Upper lobe of right lung (tissue), 1 donor: ENCODE measurements at places on chromosomes 11 and 22.

DNA sequence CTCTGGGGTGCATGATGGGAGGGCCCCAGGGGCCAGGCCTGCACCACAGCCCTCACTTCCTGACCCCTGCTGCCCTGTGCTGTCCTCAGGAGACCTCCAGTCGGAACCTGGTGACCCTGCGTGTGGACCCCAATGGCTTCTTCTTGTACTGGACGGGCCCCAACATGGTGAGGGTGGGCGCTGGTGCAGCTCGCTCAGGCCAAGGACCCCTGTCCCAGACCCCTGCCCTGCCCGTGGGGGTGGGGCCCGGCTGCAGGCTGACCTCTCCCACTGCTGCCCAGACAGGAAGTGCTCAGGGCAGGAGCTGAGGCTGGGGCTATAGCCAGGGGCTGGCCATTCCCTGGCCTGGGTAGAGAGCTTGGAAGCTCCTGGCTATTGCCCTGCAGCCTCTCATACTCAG, 3.0 kb downstream of the PLCB3 start:
- no peaks in the 10 kb centered on the region for H3K27me3 ChIP-seq
- H3K27ac ChIP-seq, result no peak overlapping the region
- no peak overlapping the region for H3K4me3 ChIP-seq
- H3K4me1 ChIP-seq, result peaks cover 20% of the 10 kb centered on the region
- peaks cover 44% of the 10 kb centered on the region for H3K36me3 ChIP-seq
- DNase-seq, result peak; percentile 62

DNA sequence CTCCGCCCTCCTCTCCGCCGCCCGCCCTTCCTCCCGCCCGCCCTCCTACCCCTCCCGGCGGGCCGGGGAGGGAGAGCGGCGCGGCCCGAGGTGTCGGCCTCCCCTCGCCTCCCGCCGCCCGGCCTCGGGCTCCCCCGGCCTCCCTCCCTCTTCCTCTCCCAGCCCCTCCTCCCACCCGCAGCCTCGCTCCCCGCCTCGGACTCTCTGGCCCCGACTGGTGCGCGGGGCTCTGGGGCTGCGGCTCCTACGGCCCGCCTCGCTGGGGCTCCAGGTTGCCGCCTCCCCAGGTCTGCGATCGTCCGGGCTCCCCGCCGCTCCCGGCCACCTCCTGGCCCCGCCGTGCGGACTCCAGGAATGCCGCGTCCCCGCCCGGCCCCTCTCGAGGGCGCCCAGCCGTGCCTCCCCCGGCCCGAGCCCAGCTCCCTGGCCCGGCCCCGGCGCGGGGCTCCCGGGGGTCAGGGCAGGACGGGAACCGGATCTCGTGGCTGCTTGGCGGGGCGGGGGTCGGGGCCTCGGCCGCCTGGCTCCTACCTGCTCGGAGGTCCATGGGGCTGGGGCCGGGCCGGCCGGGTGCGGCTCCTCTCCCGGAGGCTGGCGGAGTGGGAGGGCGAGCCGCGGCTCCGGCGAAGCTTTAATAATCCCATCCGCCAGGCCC, at the start of gene CLCF1:
TSS of gene CLCF1 (minus strand) at position 606 of the 655 bp plus-strand sequence. CDS start at position 547, 59 bp downstream.
- peak within 1 kb of the TSS; percentile 73 for H3K4me3 ChIP-seq
- DNase-seq, result peak; percentile 91
- H3K36me3 ChIP-seq, result no peaks in the 10 kb centered on the region
- H3K27ac ChIP-seq, result peak within 1 kb of the TSS; percentile 91
- H3K27me3 ChIP-seq, result no peaks in the 10 kb centered on the region
- peaks cover 45% of the 10 kb centered on the region for H3K4me1 ChIP-seq

DNA sequence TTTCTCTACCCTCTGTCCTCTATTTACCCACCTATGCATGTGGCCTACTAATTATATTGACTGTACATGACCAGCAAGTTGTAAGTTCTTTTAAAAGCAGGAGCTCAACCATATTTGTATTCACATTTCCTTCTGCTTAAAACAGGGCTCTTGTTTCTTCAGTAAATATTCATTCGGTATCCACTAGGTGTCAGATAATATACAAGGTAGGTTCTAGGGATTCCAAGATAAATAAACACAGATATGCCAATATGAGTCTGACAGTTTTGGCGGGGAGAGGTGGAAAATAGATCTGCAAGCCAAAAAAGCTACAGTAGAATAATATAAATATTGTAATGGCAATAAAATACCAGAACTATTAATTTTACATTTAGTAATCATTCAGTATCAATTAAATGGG, 15.3 kb upstream of the RAB30 start:
- DNase-seq, result no peak
- H3K4me3 ChIP-seq, result no peak overlapping the region
- H3K36me3 ChIP-seq, result no peaks in the 10 kb centered on the region

DNA sequence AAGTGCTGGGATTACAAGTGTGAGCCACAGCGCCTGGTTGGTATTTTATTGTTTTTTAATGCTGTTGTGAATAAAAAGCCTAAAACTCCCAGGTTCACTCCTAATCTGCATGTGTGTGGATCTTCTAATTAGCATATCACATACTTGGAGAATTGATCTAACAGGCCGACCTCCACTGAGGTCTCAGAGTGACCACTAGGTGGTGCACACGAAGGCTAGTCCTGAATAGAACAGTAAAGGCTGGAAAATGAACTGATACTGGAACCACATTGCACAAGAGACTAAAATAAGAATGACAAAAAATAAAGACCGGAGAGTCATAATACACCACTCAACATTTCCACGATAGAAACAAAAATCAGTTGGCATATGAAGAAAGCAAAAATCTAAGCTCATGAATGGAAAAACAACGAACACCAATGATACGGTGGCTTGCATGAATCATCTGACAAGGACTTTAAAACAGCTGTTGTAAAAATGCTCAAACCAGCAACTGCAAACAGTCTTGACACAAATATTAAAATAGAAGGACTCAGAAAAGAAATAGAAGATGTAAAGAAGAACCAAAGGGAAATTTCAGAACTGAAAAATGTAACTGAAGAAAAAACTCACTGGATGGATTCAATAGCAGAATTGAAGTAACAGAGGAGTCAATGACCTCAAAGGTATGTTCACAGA, 19.2 kb downstream of the PIM3 start:
- peaks cover 23% of the 10 kb centered on the region for H3K27me3 ChIP-seq
- H3K27ac ChIP-seq, result no peak overlapping the region
- no peak overlapping the region for H3K4me3 ChIP-seq
- DNase-seq, result peak; percentile 64
- H3K36me3 ChIP-seq, result no peaks in the 10 kb centered on the region

GRCh38 chr11:71428861-71429435, 19.2 kb downstream of the DHCR7 start:
- H3K4me3 ChIP-seq, result no peak overlapping the region
- H3K27ac ChIP-seq, result no peak overlapping the region
- no peaks in the 10 kb centered on the region for H3K27me3 ChIP-seq
- H3K4me1 ChIP-seq, result peaks cover 9% of the 10 kb centered on the region
- H3K36me3 ChIP-seq, result no peaks in the 10 kb centered on the region

GRCh38 chr11:108340973-108341372, 118.1 kb downstream of the ATM start:
- no peaks in the 10 kb centered on the region for H3K27me3 ChIP-seq
- H3K36me3 ChIP-seq, result peaks cover 18% of the 10 kb centered on the region
- H3K27ac ChIP-seq, result no peak overlapping the region
- no peak for DNase-seq
- no peak overlapping the region for H3K4me3 ChIP-seq

DNA sequence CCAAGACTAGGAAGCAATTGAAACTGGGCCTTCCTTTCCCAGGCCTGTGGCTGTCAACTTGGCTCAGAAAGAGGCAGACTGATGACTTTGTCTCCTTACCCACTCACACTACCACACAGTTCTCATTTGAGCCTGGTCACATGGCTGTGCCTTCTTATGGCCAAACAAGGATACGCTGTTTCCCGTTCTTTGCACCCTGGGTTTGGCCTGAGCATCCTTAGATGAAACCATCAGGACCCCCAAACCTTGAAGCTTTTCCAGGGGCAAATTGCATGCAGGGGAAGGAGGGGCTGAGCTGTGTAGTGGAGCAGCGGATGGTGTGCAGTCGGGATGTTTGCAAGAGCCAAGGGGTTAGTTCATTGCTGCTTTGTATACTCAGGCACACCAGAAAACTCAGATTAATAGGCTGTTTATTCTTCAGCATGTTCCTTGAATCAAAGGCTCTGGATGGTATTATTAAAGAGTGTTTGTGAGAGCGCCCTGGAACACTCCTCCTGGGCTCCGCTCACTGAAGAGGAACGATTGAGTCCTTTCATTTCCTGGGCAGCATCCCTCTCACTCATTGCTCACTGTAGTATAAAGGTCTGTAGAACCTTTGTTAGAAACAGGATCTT, 69.8 kb downstream of the ARFGAP2 start:
- H3K4me1 ChIP-seq, result peaks cover 12% of the 10 kb centered on the region
- H3K27ac ChIP-seq, result no peak overlapping the region
- no peaks in the 10 kb centered on the region for H3K36me3 ChIP-seq
- H3K4me3 ChIP-seq, result no peak overlapping the region

- no peak overlapping the region for H3K27ac ChIP-seq
- H3K4me1 ChIP-seq, result no peaks in the 10 kb centered on the region
- no peak overlapping the region for H3K4me3 ChIP-seq
- H3K27me3 ChIP-seq, result no peaks in the 10 kb centered on the region
- H3K36me3 ChIP-seq, result no peaks in the 10 kb centered on the region
Observed at GRCh38 chr11:4830346-4830745, 9.2 kb downstream of the OR51F2 start.

GRCh38 chr22:50270666-50271394, 650 bp upstream of the MAPK11 start:
- no peaks in the 10 kb centered on the region for H3K27me3 ChIP-seq
- H3K36me3 ChIP-seq, result peaks cover 11% of the 10 kb centered on the region
- peak overlapping the region; percentile 63 for H3K27ac ChIP-seq
- peak; percentile 87 for DNase-seq
- peaks cover 43% of the 10 kb centered on the region for H3K4me1 ChIP-seq

DNA sequence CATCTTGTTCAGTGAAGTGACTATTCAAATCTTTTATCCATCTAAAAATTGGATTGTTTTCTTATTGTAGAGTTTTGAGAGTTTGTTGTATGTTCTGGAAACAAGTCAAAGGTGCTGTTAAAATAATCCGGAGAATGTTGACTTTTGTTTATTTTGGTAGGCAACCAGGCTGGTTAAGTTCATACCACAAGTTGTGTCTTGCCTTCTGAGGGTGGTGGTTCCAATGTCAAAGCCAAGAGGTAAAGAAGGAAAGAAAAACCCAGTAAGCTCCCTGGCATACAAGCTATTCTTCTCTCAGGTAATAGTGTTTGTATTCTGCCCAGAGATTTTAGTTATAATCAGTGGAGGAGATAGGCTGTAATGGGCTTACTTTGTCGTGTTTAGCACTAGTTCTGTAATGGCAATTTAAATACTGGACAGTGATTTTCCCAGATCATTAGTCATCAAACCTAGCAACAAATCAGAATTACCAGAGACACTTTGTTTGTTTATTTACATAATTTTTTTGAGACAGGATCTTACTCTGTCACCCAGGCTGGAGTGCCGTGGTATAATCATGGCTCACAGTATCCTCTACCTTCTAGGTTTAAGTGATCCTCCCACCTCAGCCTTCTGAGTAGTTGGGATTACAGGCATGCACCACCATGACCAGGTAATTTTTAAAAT, 15.1 kb upstream of the CSRP3 start:
- no peak for DNase-seq
- no peak overlapping the region for H3K4me3 ChIP-seq
- no peaks in the 10 kb centered on the region for H3K27me3 ChIP-seq

GRCh38 chr11:108922241-108922640, 257.4 kb downstream of the DDX10 start:
- DNase-seq, result no peak
- no peak overlapping the region for H3K4me3 ChIP-seq
- no peaks in the 10 kb centered on the region for H3K36me3 ChIP-seq
- H3K4me1 ChIP-seq, result no peaks in the 10 kb centered on the region
- no peaks in the 10 kb centered on the region for H3K27me3 ChIP-seq

GRCh38 chr11:10118865-10119264, 175.2 kb downstream of the SBF2 start:
- no peaks in the 10 kb centered on the region for H3K27me3 ChIP-seq
- DNase-seq, result no peak
- H3K4me3 ChIP-seq, result no peak overlapping the region
- H3K27ac ChIP-seq, result no peak overlapping the region
- H3K36me3 ChIP-seq, result no peaks in the 10 kb centered on the region

- no peak overlapping the region for H3K4me3 ChIP-seq
- H3K27me3 ChIP-seq, result no peaks in the 10 kb centered on the region
- H3K4me1 ChIP-seq, result no peaks in the 10 kb centered on the region
- peak overlapping the region; percentile 66 for H3K27ac ChIP-seq
- no peak for DNase-seq
Observed at GRCh38 chr11:78465169-78465942, 47.7 kb upstream of the GAB2 start.

DNA sequence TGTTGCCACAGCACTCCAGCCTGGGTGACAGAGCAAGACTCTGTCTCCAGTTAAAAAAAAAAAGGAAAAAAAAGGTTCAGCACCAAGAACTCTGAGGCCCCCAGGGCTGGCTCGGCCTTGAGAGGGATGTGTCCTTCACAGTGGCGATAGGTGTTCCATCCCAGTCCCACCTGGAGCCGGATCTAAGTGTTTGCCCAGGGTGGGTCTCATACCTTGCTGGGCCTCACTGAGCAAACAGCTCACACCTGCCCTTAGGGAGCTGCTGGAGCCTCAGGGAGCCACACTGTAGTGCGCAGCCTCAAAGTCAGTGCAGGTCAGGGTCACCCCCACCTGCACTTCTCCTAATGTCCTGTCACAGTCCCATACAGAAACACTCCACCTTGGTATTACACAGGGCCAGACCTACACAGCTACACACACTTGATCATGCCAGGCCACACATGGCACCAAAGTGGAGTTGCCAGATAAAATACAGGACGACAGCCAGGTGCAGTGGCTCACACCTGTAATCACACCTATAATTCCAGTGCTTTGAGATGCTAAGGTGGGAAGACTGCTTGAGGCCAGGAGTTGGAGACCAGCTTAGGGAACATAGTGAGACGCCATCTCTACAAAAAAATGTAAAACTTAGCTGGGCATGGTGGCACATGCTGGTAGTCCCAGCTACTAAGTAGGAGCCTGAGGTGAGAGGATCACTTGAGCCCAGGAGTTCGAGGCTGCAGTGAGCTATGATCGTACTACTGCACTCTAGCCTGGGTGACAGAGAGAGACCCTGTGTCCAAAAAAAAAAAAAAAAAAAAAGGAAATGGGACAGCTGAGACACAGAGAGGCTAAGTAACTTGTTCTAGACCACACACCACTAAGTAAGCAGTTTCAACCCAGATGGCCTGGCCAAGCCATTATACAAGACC, 7.3 kb downstream of the STARD10 start:
- H3K36me3 ChIP-seq, result no peaks in the 10 kb centered on the region
- peak overlapping the region; percentile 47 for H3K27ac ChIP-seq
- peak; percentile 82 for DNase-seq
- no peaks in the 10 kb centered on the region for H3K27me3 ChIP-seq

GRCh38 chr11:4804280-4804679, at the start of gene OR52R1:
OR52R1 (minus strand) TSS chr11:4804380; CDS start chr11:4804380, 0 bp downstream.
- no peaks in the 10 kb centered on the region for H3K4me1 ChIP-seq
- no peak within 1 kb of the TSS for H3K27ac ChIP-seq
- no peak for DNase-seq
- H3K27me3 ChIP-seq, result no peaks in the 10 kb centered on the region

GRCh38 chr11:128501632-128502549, 85.5 kb downstream of the ETS1 start:
- peak overlapping the region; percentile 24 for H3K27ac ChIP-seq
- no peak for DNase-seq
- H3K4me1 ChIP-seq, result peaks cover 100% of the 10 kb centered on the region
